Bladder microvascular endothelial cell (primary cell): ENCODE measurements at places on chromosomes 4 and X. TPM values are rescaled to one million over a fixed set of nuclear protein-coding genes. Genes with fewer than 3 reads are reported as not detected.

Gene CNKSR2
- total RNA-seq: 0.06 TPM in 1 of 2 replicates, not detected in the other

Gene CXCL5
- under 0.01 and 0.50 TPM in 2 replicates for total RNA-seq

Gene PARM1
- under 0.01 and 0.06 TPM in 2 replicates for total RNA-seq

Gene TMEM35A
- total RNA-seq: 0.16 and 1.3 TPM in 2 replicates

Gene CPLX1
- 0.16 and 0.50 TPM in 2 replicates for total RNA-seq

Gene EGF
- not detected in 2 replicates for total RNA-seq

Gene HSFX1
- total RNA-seq: 0.16 and 1.7 TPM in 2 replicates

Gene GDPD2
- not detected in 2 replicates for total RNA-seq

Gene C4orf51
- not detected in 2 replicates for total RNA-seq

Gene TRAM1L1
- total RNA-seq: 0.16 and 1.4 TPM in 2 replicates

Gene CSAG1
- total RNA-seq: not detected in 2 replicates

Gene STOX2
- total RNA-seq: 1.6 and 6.7 TPM in 2 replicates

Gene TKTL2
- 0.06 TPM in 1 of 2 replicates, not detected in the other for total RNA-seq

Gene NHS
- total RNA-seq: under 0.01 and 0.06 TPM in 2 replicates

Gene P2RY8
- total RNA-seq: 0.32 and 0.38 TPM in 2 replicates

Gene BST1
- 19.3 and 154 TPM in 2 replicates for total RNA-seq

Gene PABPC4L
- total RNA-seq: 1.4 and 1.5 TPM in 2 replicates

Gene XAGE2
- total RNA-seq: not detected in 2 replicates

Gene RTL5
- total RNA-seq: 0.16 and 1.1 TPM in 2 replicates

Gene CLIC2
- 5.4 and 10.4 TPM in 2 replicates for total RNA-seq

Gene NKRF
- 3.1 and 8.2 TPM in 2 replicates for total RNA-seq

Gene OPHN1
- total RNA-seq: 6.8 and 10.4 TPM in 2 replicates

Gene CTAG1A
- total RNA-seq: not detected in 2 replicates

Gene PRDM8
- total RNA-seq: 0.25 TPM in 1 of 2 replicates, not detected in the other

Gene FAM241A
- total RNA-seq: 13.6 and 19.1 TPM in 2 replicates

Gene POLR2B
- 75.1 and 178 TPM in 2 replicates for total RNA-seq

Gene FGG
- not detected in 2 replicates for total RNA-seq

Gene UGT2A1
- total RNA-seq: 0.16 TPM in 1 of 2 replicates, not detected in the other

Gene CSN1S1
- not detected in 2 replicates for total RNA-seq

Gene ATP2B3
- total RNA-seq: under 0.01 TPM in 1 of 2 replicates, not detected in the other

Gene SCD5
- total RNA-seq: 23.5 and 42.7 TPM in 2 replicates

Gene ATRX
- 50.3 and 114 TPM in 2 replicates for total RNA-seq

Gene XPNPEP2
- not detected in 2 replicates for total RNA-seq

Gene FGF5
- 0.16 and 0.25 TPM in 2 replicates for total RNA-seq

Gene CT45A5
- total RNA-seq: not detected in 2 replicates
